A673 (cell line): ENCODE measurements at places on chromosomes 4 and X.
A peak's percentile ranks its signal among the peaks of the same experiment; 100 is the strongest.

DNA sequence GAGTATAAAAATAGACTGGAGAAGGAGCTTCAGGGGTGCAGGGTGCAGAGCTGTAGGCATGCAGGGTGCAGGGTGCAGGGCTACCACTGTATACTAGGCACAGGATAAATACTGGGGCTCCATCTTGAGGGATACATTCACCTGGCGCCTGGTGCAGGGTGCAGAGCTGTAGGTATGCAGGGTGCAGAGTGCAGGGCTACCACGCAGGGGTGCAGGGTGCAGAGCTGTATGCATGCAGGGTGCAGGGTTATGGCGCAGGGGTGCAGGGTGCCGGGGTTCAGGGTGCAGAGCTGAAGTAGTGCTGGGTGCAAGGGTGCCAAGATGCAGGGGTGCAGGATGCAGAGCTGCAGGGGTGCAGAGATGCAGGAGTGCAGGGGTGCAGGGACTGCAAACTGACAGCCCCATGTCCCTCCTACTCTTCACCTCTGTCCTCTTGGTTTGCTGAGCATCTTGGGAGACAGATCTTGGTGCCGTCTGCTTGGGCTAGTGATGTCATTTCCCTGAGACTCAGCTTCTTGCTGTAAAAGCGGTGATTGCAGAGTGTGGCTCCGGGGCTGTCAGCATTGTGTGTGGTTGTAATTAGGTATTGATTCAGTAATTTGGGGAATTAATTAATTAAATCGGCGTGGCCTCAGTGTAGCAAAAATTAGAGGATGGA is 91.2 kb downstream of the ADRA2C start:
- DNase-seq: no peak

DNA sequence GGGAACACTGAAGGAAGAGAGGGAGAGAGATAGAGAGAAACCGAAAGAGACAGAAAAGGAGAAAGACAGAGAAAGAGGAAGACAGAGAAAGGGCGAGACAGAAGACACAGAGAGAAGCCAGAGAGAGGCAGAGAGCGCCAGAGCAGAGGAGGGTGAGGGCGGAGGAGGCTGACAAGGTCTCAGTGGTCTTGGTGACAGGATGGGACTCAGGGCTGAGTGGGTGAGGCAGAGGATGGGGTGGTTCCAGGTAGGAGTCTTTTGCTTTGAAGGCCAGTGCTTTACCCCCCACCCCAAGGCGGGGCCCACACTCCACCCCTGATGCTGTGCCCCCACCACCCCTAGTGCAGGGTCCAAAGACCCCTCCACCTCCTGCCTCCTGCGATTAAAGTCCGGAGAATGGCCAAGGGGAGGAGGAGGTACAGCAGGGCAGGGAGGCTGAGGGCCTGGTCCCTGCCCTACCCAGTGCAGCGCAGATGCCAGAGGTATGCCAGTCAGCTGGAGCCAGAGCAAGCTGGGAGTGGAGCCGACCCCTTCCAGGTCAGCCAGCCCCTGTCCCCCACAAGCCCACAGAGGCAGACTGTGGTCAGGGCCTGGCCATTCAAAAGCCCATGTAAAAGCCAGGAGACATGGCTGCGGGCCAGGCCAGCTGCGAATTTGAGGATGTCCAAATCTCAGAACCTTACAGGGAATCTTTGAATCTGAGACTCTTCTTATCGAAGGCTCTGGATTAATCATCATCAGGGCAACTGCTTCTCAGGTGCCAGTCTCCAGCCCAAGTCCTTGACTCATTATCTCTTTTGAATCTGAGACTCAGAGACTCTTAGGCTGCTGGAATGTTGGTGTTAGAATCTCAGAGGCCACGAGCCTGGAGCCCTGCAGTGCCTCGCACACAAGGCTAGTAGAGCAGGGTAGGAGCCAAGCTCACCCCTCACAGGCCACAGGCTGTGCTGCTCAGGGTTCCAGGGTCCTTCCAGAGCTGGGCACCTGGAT is 758 bp downstream of the IQSEC2 start:
- DNase-seq: no peak

DNA sequence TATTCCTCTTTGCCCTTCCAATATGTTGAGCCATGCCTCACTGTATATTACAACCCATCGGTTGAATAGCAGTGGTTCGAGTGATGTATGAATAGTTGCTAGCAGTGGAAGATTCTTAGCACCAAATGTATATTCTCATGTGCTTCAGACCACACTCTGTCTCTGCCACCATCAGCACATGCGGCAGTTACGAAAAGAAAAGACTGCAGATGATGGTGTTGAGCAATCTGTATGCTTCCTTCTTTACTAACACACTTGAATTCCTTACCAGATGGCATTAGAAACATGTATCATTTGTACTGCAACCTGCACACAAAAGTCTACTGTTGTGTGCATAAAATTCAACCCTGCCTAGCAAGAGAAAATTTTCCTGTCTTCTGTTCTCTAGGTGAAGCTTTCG is 214.6 kb downstream of the ENOX2 start:
- DNase-seq: no peak

DNA sequence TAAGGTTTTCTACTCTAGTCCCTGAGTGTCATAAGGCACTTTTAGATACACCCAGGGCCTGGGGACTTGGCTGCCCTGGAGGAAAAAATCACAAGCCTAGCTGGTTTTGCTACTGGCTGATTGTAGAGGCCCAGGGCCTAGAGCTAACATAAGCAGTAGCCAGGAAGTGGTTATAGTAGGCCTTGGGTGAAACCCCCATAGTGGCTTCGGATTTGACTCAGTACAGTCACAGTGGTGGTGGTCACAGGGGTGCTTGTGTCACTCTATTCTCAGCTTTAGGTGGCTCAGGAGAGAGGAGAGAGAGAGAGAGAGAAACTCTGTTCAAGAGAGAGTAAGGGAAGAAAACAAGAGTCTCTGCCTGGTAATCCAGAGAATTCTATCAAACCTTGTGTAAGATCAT is 194.5 kb upstream of the EDA2R start:
- no peak for DNase-seq

- DNase-seq: no peak
These were observed 7.7 kb upstream of the FGG start for GRCh38 chr4:154620111-154620510.

- no peak for DNase-seq
These were observed 74.9 kb downstream of the NSG1 start for GRCh38 chr4:4461850-4462249.

DNA sequence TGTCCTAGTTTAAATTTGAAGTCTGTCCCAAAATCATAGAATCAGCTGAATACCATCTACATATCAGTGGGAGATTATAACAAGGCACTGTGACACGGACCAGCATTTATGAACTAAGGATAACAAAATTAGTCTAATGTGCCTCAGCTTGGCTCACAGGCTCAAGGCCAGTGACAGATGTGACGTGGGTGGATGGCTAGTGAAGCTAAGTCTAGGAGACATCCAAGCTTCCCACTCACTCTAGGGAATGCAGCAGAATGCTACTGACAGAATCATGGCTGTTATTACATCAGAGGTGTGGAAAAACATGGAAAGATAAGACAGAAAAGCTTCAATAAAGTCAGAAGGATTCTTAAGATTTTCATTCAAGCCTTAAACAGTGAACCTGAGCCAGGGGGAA is 329.9 kb downstream of the NAF1 start:
- DNase-seq: no peak

- no peak for DNase-seq
These were observed 63.1 kb downstream of the SERPINA7 start for GRCh38 chrX:105975382-105975781.

- DNase-seq: no peak
These were observed 91.5 kb upstream of the DHX15 start for GRCh38 chr4:24675721-24676389.

DNA sequence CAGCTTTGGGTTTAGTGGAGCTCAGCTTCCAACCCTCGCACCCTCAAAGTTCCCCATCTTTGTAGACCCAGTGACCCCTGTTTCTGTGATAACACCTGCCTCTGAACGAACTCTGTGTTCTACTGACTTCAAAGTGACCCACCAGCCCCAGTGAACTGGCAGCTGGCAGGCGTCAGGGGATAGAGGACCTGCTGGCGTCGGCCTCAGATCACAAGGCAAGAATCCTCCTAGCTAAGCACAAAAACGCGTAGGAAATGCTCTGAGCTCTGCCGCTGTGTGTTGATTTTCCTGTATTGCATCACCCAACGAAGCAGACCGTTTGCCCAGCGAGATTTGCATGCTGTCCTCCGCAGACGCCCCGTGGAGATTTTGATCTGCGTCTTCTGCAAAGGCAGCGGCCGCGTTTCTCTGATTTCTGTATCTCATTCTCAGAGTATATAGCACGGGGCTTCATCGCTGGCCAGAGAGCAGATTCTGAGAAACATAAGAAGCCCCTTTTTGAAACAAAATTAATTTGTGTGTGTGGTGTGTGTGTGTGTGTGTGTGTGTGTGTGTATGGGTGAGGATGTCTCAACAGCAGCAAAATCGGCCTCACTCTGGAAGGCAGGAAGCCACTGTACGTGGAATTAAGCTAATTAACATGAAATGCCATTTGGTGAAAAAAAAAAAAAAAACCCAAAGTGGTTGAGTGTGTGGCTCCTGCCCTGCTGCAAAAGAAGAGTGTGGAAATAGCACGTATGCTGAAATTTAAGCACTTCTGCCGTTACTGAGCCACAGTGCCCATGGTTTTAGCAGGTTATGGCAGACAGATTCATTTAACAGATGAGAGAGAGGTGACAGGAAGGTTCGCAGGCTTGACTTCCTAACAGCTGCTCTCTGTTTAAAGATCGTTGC is 29.2 kb upstream of the ASMTL start:
- peak; percentile 93 for DNase-seq

- no peak for DNase-seq
These were observed 105.4 kb upstream of the DIAPH2 start for GRCh38 chrX:96579252-96579651.

DNA sequence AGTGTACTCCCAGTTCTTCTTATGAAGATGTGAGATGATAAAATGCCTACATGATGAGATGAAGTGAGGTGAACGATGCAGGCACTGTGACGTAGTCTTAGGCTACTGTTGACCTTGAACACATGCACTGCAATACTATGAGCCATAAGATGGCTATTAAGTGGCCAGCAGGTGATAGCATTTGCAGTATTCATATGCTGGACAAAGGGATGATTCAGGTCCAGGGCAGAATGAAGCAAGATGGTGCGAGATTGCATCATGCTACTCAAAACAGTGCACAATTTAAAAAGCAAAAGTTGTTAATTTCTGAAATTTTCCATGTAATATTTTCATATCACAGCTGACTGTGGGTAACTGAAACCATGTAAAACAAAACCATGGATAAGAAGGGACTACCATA is 781.4 kb downstream of the PCDH18 start:
- no peak for DNase-seq

DNA sequence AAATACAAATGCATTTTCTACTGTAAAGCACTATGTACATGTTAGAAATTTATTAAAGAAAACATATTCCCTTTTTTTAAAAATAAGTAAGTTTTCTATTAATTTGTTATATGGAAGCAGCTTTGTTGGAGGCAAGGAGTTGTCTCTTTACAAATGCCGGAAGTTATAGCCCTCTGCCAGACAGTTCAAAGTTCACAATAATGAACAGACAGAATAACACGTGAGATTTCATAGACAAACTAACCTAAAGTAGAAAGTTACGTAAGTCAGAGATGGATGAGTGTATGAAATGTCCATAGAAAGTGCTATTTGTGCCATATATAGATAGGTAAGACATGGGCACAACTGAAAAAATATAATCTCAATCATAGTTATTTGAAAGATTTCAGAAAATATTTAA is 43.9 kb upstream of the NEIL3 start:
- no peak for DNase-seq

DNA sequence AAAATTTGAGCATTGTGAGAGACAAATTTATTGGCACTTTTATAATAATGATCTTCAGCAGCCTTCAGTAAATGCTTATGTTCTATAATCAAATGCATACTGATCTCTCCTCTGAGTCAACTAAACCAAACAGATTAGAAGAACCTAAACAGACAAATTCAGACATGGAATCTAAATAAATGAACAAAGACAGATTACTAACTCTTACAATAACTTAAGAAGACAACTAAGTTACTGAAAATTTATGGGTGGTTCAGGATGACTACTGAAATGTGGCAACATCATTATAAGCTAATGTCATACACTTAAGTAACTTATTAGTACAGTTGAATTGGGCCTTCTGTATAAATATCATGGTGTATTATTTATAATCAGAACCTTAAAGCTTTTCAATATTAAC is 127.3 kb downstream of the NEK1 start:
- no peak for DNase-seq

DNA sequence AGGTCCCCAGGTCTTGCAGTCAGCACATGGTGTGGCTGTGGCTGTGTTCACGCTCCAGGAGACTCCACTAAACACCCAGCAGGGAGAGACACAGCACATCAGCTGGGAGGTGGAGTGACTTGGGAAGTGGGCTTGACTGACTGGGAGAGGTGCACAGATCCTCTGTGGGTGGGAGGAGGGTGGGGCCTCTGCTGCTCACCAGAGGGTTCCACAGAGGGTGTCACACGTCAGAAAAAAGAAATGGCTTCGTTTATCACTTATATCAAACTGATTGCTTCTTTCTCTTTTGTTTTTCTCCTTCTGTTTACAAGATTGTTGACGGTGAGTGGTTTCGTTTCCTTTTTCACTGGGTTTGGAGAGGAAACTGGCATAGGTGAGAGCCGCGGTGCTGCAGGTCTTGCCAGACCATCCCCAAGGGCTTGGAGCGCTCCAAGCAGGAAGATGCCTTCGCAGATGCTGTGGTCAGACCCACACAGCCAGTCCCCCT is 24.8 kb upstream of the FAM193A start:
- DNase-seq: no peak

- no peak for DNase-seq
These were observed 185.7 kb upstream of the TBL1X start for GRCh38 chrX:9279234-9279544.

DNA sequence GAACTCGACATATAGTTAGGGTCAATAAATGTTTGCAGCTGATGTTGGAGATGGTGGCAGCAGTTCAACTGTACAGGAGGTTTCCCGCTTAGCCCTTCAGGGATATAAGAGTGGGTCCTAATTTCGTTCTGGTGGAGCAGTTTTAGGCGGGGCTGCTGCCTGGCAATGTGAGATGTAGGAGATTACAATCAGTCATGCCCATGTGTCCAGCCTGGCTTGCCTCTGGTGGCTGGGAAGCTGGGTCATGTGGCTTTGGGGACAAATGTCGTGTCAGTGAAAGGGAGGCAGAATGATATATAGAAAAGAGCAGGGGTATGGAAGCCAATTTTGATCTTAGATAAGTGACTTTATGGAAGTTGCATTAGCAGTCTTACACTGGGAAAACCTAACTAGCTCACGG is 129.4 kb downstream of the CLCN4 start:
- DNase-seq: no peak

- DNase-seq: no peak
These were observed 30.5 kb upstream of the BLTP1 start for GRCh38 chr4:122121593-122121992.

DNA sequence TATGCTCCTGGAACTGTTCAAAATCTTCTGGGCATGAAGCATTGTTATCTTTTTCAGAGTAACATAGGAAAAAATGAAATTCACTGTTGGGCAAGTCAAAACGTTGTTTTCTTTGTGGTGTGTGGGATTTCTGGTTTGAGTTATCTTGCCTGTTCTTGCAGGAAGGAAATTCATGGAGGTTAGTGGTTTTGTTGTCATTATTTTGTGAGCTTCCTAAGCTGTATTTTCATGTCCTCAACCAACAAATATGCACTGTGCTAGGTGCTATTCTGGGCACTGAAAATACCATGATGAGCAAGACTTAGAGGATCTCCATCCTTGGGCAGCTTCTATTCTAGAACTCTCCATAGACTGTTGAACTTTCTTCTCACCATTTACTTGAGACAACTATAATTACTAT is 16.9 kb downstream of the SPINK2 start:
- DNase-seq: no peak

GRCh38 chr4:8614365-8615193 is 22.0 kb downstream of the CPZ start:
- no peak for DNase-seq

GRCh38 chrX:41952102-41952501 is 28.7 kb upstream of the CASK start:
- no peak for DNase-seq
